ENCODE measurements at places on chromosomes 12 and 14.
A peak's percentile ranks its signal among the peaks of the same experiment; 100 is the strongest.

DNA sequence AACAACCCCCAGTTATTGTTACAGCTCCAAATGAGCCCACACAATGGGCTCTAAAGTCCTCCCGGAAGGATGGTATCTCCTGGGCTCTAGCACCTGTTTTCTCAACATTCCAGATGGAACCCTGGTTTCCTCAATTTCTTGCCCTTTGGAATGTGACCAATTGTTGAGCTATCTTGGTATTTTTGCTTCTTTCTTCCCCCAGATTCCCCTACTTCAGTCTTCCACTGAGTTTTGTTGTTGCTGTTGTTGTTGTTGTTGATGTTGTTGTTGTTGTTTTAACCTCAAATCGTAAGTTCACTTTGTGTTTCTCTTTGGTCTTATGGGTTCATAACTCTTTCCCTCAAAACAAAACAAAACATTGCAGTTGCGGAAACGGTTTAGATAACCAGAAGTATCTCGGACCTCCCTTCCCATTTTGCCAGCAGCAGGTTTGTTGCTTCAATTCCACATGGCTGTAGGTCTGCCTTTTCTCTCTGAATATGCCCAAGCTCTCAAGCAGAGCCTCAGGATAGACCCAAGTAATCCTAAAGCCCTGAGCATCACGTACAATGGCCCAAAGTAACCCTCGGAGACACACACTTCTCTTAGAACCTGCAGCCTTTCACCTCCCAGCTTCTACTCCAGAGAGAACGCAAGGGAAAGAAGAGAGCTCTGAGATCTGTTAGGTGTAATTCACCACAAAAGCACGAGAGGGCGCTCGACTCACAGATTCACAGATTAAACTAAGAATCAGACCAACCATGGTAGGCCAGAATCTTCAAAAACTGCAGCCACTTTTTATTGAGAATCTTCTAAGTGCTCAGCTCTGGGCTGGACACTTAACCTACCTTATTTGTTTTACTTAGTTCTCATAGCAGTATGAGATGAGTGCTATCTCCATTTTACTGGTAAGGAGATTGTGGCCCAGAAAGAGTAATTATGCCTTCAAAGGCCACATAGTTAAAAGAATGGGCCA lies 1.0 kb upstream of the DDX23 start:
- DNase-seq: peak; percentile 74

- DNase-seq: no peak
Measured at GRCh38 chr12:104863296-104863948, 94.7 kb downstream of the SLC41A2 start.

GRCh38 chr12:14290951-14291350 lies 74.5 kb upstream of the ATF7IP start:
- DNase-seq: no peak

DNA sequence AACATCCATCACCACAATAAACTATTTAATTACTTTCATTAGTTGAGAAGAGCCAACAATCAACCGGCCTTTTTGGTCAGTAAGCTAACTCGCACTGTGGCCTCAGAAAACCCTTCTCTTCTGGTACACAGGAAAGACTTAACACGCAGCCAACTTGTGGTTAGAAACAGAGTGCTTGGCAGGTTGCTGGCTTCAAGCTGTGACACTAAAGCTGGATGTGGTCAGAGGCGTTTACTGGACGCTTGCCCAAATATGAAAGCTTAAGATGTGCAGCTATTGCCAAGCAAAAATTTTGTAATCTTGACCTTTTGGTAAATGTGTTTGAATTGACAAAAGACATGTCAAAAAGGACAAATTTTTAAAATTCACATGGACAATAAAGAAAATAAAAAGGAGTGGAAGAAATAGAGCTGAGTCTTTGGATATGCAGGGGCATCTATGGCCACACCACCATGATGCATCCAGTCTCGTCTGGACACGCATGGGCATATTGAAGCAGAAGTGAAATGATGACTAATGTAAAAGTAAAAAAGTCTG lies 2.6 kb upstream of the KLRK1 start:
- no peak for DNase-seq

GRCh38 chr14:23444314-23444713 lies 8.9 kb upstream of the MYH7 start:
- no peak for DNase-seq

- DNase-seq: no peak
Measured at GRCh38 chr14:58138031-58138713, 13.8 kb downstream of the ARMH4 start.

DNA sequence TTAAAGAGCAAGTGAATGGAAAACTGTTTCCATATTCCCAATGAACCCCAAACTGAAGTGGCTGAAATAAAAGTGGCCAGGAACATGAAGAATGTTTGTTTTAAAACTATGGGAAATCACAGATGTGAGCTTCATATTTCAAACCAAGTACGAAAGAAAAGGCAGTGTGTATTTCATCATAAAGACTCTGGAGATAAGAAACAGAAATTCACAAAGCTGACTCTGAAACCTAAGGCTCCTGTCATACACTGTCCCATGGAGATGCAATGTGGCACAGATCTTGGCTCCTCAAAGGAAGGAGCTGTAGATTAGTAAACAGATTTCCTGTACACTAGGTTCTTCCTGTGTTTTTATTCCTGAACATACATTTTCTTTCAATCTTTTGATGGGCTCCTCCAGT lies 304.4 kb downstream of the MED13L start:
- no peak for DNase-seq

- DNase-seq: no peak
Measured at GRCh38 chr12:52496590-52497071, 3.6 kb upstream of the KRT6A start.

GRCh38 chr14:53925201-53925766 lies 31.3 kb downstream of the BMP4 start:
- DNase-seq: no peak

GRCh38 chr12:65659681-65660080 lies 164.6 kb upstream of the HMGA2 start:
- DNase-seq: no peak

DNA sequence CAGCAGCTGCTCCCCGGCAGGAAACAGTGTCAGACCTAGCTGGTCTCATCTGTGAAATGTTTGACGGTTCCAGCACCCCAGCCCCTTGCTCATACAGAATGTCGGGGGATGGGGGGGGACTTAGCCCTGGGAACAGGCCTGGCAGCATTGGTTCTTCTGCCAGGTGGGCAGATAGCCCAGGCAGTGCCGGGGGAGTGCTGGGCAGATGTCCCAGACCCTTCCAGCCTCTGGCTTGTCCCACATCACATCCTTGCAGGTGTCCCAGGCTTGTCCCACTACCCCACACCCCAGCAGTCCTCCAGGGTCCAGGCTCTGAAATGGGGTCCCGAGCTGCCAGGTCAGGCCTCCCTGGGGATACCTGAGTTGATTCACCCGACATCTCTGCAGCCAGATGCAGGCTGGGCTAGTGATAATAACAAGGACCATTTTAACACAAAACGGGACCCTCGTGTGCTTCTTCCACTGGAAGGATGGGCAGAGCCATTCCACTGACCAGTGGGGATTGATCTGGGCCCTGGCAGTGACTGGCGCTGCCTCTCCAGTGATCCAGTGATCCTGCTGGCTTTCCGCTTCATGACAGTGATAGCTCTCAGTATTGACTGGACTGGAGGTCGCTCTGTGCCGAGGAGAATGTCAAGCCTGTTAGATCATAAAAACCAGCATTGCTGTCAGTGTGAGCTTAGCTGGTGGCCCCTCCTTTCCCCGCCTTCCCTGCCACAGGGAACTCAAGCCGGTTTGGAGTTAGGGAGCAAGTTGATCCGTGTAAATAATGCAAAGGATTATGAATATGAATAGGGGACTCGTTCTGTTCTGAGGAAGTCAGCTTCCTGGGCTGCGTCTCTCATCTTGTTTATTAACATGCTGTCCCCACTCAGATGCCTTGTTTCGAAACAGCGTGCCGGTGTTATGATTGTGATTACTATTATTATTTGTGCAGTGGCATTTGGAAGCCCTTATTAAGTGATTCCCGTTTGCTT lies 180.6 kb downstream of the AACS start:
- DNase-seq: no peak

GRCh38 chr12:94643606-94644005 lies 6.8 kb downstream of the TMCC3 start:
- DNase-seq: no peak

GRCh38 chr12:11685316-11685715 lies 35.8 kb downstream of the ETV6 start:
- DNase-seq: no peak

DNA sequence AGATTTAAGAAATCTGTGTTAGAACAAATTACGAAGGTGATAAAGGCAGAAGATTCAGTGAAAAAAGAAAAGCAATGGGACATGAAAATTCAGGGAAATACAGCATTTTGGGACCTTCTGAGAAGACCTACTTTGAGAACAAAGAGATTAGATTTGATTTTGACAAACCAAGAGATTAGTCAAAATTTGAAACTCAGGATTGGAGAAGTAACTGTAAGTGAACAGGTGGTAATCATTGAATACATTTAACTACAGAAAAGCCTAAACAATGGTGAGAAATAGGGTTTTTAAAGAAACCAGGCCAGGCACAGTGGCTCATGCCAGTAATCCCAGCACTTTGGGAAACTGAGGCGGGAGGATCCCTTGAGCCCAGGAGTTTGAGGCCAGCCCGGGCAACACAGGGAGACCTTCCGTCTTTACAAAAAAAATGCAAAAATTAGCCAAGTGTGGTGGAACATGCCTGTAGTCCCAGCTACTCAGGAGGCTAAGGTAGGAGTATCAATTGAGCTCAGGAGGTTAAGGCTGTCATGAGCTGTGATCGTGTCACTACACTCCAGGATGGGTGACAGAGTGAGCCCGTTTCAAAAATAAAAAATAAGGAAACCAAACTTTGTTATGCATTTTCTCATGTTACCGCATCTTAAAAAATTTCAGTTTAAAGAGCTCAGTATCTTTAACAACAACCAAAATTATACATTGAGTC lies 8.9 kb upstream of the SAV1 start:
- DNase-seq: no peak

GRCh38 chr12:65728848-65729793 lies 95.2 kb upstream of the HMGA2 start:
- DNase-seq: no peak

- DNase-seq: no peak
Measured at GRCh38 chr14:29217813-29218450, 451.3 kb downstream of the FOXG1 start.

- DNase-seq: no peak
Measured at GRCh38 chr14:75295061-75295461, 16.4 kb downstream of the FOS start.

DNA sequence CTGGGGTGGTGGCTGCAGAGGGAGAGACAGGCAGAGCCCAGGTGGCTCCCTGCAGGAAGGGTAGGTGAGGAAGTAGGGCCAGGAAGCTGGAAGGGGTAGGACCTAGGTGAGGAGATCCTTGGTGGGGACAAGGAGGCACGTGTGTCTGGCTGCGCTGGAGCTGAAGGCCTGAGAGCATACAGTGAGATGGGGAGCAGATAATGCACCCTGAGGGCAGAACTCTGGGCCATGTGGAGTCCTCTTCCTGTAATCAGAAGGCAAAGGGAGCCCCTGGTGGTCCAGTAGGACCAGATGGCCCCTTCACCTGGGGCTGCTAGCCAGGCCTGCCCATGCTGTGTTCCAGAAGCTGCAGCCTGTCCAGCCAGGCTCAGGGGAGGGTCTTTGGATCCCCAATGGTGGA lies 15.3 kb upstream of the KRT80 start:
- no peak for DNase-seq

- DNase-seq: no peak
Measured at GRCh38 chr12:25972783-25973182, 14.3 kb downstream of the RASSF8 start.
